Endothelial cell of umbilical vein (primary cell): ENCODE measurements at places on chromosomes 3 and 15. TPM values are rescaled to one million over a fixed set of nuclear protein-coding genes. Genes with fewer than 3 reads are reported as not detected.

DNA sequence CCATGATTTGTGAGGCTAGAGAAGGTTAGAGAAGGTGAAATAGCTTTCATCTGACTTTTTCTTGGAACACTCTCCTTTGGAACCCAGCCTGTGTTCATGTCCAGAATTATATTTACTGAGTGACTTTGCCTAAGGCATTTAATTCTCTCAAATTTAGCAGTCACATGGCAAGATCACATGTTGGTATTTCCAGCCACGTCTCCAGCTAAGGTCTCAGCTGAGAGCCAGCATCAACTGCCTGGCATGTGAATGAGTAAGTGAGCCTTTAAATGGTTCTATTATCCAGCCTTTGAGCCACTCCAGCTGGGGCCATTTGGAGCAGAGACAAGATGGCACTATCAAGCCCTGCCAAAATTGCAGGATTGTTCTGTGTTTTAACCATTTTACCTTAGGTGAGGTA, 130.2 kb upstream of the SGO1 start:
- no peak for DNase-seq

GRCh38 chr3:42608581-42608980, 8.1 kb downstream of the NKTR start:
- no peak for DNase-seq

Gene GPR87
- not detected in 2 replicates for total RNA-seq

Gene PDZRN3
- total RNA-seq, result not detected in 2 replicates

- DNase-seq, result no peak
Observed at GRCh38 chr3:139794469-139795265, 116.9 kb upstream of the NMNAT3 start.

GRCh38 chr3:122974764-122975162, 52.8 kb downstream of the SEMA5B start:
- peak; percentile 7 for DNase-seq

DNA sequence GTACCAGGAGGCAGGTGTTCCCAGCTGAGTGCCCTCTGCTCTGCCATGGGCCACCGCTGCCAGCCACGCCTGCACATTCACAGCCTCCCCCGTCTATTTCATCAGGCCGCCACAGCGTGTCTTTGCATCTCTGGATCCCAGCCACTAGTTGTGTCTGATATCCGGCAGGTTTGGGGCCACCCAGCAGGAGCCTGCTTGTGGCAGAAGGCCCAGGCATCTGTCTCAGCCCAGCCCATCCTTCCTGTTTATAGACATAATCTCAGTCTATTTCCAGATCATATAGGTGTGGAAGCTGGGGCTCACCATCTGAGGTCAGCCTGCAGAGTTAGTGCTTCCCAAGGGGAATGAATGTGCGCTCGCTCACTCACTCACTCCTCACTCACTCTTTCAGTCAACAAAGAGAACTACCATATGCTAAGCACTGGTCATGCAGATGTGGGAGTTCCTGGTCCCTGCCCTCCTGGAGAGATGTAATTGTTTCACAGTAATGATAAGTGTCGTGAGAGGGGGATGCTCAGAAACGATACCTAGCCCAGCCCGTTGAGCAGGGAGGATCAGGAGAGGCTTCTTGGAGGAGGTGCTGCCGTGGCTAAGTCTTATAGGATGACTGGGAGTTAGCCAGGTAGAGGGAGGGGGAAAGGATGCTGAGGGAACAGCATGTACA, 60.6 kb downstream of the FGD5 start:
- no peak for DNase-seq

DNA sequence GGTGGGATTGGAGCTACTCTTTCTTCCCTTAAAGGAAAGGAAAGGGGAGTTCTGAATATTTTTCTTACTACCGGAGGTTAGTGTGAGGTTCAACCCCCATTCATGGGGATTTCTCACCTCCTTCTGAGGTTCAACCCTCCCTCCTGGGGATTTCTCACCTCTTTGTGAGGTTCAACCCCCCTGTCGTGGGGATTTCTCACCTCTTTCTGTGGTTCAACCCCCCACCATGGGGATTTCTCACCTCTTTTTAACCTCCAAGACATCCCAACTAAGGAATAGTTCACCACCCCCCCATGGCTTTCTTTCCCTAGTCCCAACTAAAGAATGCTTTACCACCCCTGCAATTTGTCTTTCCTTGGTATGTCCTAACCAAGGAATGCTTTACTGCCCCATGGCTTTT, 520.3 kb downstream of the EDEM1 start:
- no peak for DNase-seq

- DNase-seq, result no peak
Observed at GRCh38 chr3:138942271-138942670, 4.7 kb downstream of the FOXL2 start.

DNA sequence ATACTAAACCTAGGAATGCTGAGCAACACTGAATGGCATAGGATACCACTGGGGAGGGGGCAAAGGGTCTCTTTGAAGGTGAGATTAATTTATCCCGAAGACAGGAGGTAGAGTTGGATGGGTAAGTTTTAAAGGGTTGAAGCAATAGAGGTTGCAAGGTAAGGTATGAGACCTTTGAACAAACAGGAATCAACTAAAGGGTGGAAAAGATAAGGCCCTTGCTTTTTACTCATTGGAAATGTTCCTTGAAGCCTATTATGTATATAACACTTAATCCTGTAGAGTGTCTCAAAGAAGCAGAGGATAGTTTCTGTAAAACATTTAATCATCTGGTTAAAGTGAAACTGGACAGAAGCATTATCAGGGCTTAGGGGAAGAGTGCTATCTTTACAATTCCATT, 5.7 kb downstream of the ABHD5 start:
- DNase-seq, result no peak

Gene TIMP4
- 0.40 TPM in 1 of 2 replicates, not detected in the other for total RNA-seq

- peak; percentile 82 for DNase-seq
Observed at GRCh38 chr15:62895905-62896316, 146.6 kb upstream of the TPM1 start.

Gene POTEB
- total RNA-seq, result not detected in 2 replicates

DNA sequence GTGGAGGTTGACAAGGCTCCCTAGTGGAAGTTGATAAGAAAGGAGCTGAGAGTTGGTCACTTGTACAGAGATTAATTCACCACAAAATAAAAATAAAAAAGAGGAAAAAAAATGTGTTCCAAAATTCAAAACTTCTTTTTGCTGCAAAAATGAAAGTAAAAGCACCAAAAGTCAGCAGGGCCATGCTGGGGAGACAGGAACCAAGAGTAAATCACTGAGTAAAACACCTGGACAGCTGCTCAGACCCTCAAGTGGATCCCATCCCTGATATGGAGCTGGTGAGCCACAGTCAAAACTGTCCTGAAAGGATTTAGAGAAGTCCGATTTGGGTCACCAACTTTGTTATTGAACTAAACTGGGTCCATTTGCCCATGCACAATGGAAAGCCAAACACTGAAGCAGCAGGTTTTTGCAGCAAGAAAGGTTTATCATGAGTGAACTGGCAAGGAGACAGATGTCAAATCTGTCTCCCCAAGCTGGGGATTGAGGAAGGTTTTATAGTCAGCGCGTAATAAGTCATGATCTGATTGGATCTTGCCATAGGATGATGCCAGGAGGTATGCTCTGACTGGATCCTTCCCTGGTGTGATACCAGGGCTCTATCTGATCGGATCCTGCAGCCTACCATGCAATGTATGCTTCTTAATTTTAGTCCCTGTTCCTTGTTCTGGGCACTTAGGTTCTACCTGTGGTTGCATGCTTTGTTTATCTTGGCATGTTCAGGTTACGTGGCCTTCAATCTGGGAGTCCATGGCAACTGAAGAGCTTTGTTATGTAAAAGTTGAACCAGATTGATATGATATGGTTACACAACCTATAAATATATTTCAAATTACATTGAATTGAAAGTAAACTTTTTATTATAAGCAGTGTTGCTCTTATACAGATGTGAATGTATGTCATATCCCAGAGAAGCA, 313.2 kb downstream of the POLQ start:
- DNase-seq, result no peak

DNA sequence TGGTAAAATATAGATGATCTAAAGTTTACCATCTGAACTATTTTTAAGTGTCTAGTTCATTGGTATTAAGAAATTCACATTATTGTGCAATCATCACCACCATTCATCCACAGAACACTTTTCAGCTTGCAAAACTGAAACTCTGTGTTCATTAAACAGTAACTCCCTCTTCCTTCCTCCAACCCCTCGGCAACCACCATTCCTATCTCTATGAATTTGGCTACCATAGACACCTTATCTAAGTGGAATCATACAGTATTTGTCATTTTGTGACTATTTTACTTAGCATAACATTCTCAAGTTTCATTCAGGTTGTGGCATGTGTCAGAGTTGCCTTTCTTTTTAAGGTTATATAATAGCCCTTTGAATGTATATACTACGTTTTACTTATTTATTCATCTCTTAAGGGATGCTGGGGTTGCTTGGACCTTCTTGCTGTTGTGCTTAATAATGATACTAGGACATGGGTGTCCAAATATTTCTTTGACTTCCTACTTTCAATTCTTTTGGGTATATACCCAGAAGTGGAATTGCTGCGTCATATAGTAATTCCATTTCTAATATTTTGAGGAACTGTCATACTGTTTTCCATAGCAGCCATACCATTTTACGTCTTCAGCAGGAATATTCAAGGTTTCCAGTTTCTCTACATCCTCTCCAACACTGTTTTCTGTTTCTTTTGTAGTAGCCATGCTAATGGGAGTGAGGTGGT, 20.9 kb downstream of the KAT2B start:
- no peak for DNase-seq

DNA sequence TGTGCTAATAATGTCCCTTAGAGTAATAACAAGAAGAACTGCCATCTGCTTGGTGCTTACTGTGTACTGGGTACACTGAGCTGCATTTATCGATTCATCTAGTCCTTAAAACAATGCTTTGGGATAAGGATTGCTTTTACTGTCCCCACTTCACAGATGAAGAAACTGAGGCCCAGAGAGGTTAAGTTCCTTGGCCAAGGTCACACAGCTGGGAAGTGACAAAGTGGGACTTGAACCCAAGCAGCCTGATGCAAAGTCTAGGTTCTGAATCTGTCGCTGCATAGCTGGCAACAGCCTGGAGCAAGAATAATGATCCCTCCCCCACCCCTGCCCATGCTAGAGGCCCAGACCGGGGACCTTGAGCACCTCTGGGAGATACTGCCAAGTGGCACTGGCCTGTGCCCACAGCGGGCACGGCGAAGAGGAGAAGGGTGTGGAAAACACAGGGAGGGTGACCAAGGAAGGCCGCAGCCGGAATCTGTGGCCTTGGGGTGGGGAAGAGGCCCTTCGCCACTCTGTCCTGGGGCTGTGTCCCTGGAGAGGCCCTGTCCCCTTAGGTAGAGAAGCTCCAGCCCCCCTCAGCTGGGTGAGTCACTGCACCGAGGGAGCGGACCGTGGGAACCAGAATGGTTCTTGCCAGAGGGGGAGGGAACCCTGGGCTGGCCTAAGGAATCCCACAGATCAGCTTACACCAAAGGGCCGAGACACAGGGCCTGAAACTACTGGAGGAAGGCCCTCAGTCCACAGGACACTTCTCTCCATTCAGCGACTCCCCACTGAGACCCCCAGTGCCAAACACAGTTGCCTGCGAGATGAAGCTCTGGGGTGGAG, 3.5 kb downstream of the PLXND1 start:
- peak; percentile 96 for DNase-seq

Gene ADGRG7
- not detected in 2 replicates for total RNA-seq

Gene DTWD1
- total RNA-seq, result 18.7 and 20.1 TPM in 2 replicates

DNA sequence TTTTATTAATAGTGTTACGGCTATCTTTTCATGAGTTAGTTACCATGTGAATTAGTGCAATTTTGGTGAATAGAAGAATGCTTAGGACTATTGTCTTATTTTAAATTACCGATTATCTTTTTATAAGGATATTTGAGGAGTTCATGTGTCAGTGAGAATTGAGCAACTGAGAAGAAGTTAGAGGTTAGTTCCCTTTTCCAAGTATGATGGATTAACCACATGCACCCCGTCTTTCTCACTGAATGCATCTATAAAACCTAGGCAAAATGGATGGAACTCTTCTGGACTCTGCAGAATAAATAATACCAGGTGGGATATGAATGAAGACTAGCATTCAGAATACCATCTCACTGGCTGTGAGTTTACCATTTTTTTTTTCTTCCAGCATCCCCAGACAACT, 74.3 kb downstream of the TCF12 start:
- DNase-seq, result no peak

DNA sequence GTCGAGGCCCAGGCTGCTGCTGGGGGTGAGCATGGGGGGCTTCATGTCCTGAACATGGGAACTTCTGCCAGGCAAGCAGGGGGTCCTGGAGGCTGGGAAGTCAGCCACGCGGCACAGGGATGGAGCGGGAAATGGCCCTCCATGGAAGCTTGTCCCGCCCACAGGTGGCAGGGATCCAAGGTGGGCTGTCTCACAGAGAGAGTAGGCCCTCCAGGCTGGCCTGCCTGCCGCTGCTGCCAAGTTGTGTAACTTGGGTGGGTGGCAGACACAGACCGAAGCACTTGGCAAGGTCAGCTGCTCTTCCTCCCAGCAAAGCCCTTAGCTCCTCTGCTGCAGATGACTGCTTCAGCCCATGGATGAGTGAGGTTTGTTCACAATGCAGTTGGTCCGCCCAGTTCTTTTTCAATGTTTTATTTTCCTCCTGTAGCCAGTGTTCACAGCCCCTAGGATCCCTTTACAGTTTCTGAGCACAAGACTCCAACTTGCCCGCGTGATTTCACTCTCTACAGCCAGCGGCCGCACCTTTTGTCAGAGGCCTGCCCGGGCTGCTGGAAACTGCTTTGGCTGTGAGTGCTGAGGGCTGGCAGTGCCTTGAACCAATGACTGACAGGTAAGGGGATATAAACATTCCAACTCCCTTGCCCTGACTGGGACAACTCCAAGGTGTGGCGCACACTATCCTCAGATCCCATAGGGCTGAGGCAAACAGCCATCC, 26.7 kb downstream of the HCN4 start:
- DNase-seq, result no peak

DNA sequence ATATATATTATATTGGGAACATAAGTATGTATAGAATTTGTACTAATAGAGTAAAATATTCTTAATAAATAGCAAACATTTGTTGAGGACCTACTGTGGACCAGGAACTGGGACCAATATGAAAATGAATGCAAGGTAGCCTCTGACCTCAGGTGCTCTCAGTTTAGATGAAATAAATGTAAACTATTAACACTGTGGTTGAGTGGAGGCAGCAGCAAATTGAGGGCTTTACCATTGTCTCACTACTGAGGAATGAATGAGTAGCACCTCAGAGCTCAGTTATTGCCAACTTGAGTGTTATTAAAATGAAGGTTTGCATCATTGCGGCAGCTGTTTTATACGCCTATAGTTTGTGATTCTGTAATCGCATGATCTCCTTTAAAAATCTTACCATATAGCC, 90.9 kb upstream of the CGNL1 start:
- no peak for DNase-seq
